Dermis blood vessel endothelial cell (primary cell): ENCODE measurements at places on chromosomes 3 and 15.

DNA sequence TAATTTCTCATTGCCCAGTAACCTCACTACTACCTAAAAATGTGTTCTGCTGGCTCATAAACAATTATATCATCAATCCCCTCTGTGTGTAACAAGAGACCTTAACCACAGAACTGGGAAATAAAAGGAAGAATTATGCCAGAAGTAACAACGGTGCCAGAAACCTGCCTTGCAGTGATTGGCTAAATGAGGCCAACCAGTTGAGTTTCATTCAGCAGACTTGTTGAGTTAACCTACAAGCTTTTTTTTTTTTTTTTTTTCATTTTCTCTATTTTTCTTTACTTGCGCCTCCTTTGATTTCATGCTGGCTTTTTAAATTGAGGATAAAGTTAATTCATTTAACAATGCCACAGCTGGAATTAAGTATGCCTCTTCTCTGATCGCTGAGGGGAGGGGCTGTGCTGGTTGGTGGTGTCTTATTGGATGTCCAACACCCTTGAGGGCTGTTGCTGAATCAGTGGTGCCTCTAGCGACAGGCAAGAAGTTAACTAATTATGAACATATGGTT is 30.0 kb upstream of the GMNC start:
- no peak for DNase-seq

DNA sequence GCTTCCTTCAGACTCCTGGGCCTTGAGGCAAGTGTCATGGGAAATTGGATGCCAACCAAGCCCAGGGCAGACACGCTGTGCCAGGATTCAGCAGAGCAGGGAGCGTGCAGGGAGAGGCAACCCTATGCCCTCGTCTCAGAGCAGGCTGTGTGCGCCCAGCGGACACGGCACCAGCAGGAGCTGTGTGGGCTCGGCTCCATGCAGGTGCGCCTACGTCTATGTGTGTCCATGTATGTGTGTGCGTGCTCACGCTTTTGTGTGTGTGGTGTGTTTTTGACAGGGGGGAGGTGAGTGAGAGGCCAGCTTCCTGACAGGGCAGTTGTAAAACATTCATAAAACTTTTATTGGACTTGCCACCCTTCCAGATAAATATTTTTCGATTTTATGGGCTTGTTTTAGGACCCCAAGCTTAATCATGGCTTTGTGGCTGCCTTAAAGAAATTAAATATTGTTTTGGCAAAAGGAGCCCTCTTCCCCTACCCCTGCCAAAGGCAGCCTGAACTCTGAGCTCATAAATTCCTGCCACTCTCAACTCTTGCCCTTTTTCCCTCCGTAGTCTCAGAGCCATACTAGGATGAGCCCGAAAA is 84.4 kb downstream of the DNAJB8 start:
- DNase-seq: no peak

- no peak for DNase-seq
Observed at GRCh38 chr3:167304077-167304476, 76.0 kb downstream of the ZBBX start.

GRCh38 chr15:37516621-37517020 is 416.3 kb upstream of the MEIS2 start:
- DNase-seq: no peak

- no peak for DNase-seq
Observed at GRCh38 chr3:171044835-171045793, 18.6 kb upstream of the SLC2A2 start.

DNA sequence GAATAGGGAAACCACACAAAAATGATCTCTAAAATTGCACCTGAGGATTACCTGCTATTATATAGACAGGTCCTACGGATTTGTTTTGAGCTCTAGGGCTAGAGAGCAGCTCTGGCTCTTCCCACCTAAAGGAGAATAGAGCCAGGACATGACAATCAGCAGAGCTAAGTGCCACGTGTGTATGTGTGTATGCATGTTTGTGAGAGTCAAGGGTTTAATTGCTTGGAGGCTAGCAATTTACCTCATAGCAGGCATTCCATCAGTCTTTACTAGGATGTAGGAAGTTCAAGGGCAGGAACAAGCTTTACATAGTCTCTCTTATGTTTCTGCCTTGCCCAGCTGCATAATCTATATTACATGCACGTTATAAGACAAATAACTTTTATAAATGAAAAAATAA is 498.2 kb downstream of the NSUN3 start:
- DNase-seq: no peak

DNA sequence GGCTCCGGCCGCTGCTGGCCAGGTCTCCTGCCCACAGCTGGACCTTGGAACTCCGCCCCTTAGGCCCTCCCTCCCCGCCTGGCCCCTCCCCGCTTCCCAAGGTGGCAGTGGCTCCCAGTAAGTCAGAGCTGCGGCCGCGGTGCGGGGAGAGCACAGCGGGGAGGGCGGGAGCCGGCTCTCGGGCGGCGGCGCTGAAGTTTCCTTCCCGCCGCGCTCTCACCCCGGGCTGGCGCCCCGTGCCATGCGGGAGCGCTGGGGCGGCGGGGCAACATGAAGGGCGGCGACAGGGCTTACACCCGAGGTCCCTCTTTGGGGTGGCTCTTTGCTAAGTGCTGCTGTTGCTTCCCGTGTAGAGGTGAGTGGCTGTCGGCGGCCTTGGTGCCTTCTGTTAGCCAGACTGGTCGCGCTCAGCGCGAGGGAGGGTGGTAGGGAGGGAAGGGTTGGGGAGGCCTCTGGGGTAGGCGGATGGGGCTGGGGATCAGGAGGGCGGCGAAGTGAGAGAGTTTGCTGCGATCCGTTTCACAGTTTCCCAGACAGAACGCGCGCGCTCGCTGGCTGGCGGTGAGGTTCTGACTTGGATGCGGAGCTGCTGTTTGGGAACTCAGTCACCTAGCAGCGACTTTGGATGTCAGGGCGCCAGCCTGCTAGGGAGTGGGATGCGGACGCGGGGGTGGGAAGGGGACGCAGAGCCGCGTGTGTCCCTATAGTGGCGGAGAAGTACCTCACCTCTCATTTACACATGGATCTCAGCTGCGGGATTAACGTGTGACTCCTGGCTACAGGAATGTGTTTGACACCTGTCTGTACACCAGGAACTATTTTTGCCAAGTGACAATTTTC is 145.5 kb upstream of the UMPS start:
- peak; percentile 71 for DNase-seq

- no peak for DNase-seq
Observed at GRCh38 chr3:12978682-12979081, 94.5 kb downstream of the IQSEC1 start.

DNA sequence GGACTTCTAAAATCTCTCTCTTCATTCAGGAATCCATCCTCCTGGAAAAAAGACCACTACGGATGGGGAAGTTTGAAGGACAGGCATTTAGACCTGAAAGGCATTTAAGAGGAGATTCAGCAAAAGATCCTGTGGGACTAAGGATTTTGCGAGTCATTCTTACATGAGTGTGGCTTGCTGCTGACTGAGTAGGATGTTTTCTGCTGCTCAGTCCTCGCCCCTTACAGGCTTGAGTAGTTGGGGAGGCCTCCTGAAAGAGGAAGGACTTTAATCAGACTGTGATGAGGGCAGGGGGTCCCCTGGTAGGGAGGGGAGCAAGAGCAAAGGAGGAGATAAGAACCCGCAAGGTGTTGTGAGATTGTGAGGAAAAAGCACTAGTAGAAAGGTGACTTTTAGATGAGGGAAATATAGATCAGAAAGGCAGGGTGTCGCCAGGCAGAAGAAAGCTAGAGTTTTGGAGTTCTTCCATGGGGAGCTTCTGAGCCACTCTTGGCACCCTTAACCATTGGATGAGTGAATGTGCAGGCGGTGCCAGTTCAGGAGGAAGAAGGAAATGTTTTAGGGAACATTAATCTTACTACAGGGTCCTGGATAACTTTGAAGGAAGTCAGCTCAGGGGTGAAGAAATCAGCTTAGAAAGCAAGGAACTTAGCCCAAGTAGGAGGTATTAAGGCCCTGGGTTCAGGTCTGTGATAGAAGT is 171.1 kb downstream of the RORA start:
- DNase-seq: no peak

DNA sequence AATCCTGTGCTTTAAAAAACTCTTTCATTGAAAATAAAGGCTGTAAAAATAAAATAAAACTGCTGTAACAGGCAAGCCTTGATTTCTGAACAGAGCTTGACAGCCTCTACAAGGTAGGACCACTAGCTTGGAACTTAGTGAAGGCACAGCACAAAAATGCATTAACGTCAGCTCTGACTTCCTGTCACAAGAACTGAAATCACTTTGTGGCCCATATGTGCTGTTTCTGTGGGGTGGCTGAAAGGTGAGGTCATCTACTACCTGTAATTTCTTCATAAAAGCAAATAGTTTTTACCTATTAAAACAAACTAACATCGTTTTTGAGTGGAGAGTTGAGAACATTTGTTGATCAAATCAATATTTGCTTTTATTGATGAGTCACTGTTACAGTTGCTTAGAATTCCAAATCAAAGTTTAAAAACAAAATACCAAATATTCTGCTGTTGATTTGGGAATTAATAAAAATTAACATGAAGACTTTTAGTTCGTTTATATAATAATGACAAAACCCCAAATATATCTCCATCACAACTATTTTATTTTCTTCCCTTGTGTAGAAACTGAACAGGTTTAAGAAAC is 1034.1 kb downstream of the MCTP2 start:
- no peak for DNase-seq

- DNase-seq: no peak
Observed at GRCh38 chr3:59526999-59527398, 477.2 kb upstream of the CFAP20DC start.

GRCh38 chr15:85104584-85104983 is 122.9 kb downstream of the PDE8A start:
- DNase-seq: no peak

- DNase-seq: peak; percentile 16
Observed at GRCh38 chr15:44719293-44719999, 8.1 kb downstream of the B2M start.

GRCh38 chr15:61702224-61703020 is 357.8 kb downstream of the VPS13C start:
- no peak for DNase-seq

DNA sequence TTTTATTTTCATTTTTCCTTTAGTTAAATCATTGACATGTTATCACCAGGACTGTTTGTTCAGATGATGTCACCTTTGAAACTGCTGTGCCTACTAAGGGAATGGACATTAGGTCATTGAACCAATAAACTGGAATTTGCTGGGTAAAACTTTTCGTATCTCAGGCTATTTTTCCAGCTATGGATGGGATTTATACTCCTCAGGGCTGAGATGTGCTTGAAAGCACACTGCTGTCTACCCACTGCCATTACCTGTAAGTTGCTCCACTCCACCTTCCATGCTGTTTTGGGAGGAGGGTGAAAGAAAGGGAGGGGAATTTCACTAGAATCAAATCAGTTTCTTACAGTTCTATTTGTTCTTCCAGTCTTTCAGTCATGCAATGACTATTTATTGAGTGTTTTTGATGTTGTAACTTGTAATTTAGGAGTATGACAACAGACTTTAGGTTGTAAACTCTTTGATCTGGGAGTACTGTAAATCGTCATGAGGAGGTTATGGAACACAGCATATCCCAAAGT is 11.3 kb downstream of the EHD4 start:
- DNase-seq: peak; percentile 57

GRCh38 chr3:66344391-66344811 is 123.6 kb downstream of the SLC25A26 start:
- DNase-seq: no peak

DNA sequence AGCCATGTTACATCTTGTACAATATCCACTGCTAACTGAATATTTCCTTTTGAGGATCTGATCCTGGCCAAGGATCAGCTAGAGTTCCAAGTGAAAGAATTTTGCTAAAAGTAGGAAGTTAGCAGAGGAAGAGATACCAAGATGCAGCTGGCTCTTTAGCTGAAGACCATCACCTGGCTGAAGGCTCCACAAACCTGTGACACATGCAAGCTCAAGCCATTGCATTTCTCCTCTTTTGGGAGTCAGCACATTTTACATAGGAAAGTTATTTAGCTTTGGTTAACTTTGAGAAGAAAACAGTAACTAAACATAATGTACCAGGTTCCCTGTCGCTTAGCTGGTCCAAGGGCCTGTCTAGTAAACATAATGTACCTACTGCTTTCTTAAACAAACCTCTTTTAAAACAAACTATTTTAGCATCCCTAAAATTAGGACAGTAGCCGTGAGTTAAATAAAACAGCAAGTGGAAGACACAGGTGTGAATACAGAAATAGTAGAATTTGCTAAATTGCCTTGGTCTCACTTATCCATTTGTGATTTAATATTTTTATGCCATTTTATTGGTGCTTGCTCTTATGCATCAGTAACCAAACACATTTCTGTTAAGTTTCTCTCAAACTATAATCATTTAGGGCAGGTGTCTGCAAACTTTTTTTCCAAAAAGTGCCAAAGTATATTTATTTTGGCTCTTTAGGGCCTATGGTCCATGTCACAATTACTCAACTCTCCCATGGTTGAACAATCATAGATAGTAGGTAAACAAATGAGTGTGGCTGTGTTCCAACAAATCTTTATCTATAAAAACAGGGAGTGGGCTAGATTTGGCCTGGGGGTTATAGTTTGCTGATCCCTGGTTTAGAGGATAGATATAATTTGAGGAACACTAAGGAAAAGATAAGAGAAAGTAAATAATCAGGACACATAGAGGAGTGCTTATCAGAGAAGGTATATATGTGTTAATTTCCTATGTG is 11.2 kb downstream of the GCSAM start:
- no peak for DNase-seq

- DNase-seq: no peak
Observed at GRCh38 chr3:8777978-8778267, 8.5 kb upstream of the OXTR start.

GRCh38 chr3:111595232-111595631 is at the start of gene ZBED2:
Gene ZBED2 (minus strand): TSS chr3:111595346. CDS start chr3:111594201, 1,145 bp downstream.
- DNase-seq: no peak

- peak; percentile 78 for DNase-seq
Observed at GRCh38 chr3:157263027-157263426, 103.1 kb upstream of the CCNL1 start.

DNA sequence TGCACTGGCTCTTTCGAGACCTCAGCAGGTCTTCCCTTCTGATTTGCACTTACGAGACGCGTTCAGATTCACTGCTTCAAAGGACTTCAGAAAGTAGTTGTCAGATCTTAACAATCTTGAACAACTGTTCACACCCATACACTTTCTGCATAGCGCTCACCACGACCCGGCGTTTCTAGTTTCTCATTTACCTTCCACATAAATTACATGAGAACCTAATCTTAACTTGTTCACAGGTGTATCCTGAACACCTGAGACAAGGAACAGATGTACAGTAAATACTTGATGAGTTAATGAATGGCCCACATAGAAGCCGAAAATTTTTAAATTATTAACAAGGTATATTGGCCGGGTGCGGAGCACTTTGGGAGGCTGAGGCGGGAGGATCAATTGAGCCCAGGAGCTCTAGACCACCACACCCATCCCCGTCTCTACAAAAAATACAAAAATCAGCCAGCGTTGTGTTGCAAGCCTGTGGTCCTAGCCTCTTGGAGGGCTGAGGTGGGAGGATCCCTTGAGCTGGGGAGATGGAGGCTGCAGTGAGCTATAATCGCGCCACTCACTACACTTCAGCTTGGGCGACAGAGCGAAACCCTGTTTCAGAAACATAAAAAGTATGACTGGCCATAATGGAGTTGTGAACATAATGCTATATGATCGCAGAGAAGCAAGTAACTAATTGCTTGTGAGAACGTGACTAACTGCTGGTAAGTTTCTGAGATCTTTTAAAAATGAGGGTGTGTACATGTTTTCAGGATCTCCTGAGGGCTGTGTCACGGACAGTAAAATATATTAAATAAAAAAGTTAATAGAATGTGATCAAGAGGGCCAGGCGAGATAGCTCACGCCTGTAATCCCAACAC is 984 bp upstream of the SMARCC1 start:
- DNase-seq: no peak

GRCh38 chr3:184776916-184777315 is 35.0 kb upstream of the VPS8 start:
- no peak for DNase-seq
